Uterine smooth muscle cell (primary cell): ENCODE measurements at places on chromosomes 5 and 9. TPM values are rescaled to one million over a fixed set of nuclear protein-coding genes. Genes with fewer than 3 reads are reported as not detected.

Gene FOXD4
- 0.62 TPM in 1 of 2 replicates, not detected in the other for total RNA-seq

Gene TCERG1
- 34.2 and 55.1 TPM in 2 replicates for total RNA-seq

Gene MRPL36
- 41.2 and 50.8 TPM in 2 replicates for total RNA-seq

Gene PCDHB2
- 0.55 and 2.0 TPM in 2 replicates for total RNA-seq

Gene F2RL2
- 3.7 and 10.6 TPM in 2 replicates for total RNA-seq

Gene TUT7
- total RNA-seq, result 42.6 and 51.0 TPM in 2 replicates

Gene DMRTA1
- 1.00 and 1.5 TPM in 2 replicates for total RNA-seq

Gene PCDHGB2
- total RNA-seq, result 1.2 and 1.7 TPM in 2 replicates

Gene DAPK1
- total RNA-seq, result 0.37 and 0.44 TPM in 2 replicates

Gene CAST
- total RNA-seq, result 237 and 239 TPM in 2 replicates

Gene GABRA6
- total RNA-seq, result not detected in 2 replicates

Gene HAND1
- total RNA-seq, result not detected in 2 replicates

Gene CSF1R
- total RNA-seq, result under 0.01 and 0.25 TPM in 2 replicates

Gene LCN2
- total RNA-seq, result not detected in 2 replicates

Gene CD74
- 0.22 and 0.25 TPM in 2 replicates for total RNA-seq

Gene TAF9
- 59.6 and 75.0 TPM in 2 replicates for total RNA-seq

Gene TAF1L
- under 0.01 TPM in 2 replicates for total RNA-seq

Gene TMEM215
- total RNA-seq, result under 0.01 TPM in 1 of 2 replicates, not detected in the other

Gene OSMR
- total RNA-seq, result 52.6 and 59.1 TPM in 2 replicates

Gene DBH
- total RNA-seq, result not detected in 2 replicates

Gene TPPP
- total RNA-seq, result 0.22 and 0.25 TPM in 2 replicates

Gene LURAP1L
- 24.5 and 57.6 TPM in 2 replicates for total RNA-seq

Gene HRH2
- total RNA-seq, result not detected in 2 replicates

Gene PCDHGB7
- 6.0 and 7.4 TPM in 2 replicates for total RNA-seq

Gene PRDM9
- not detected in 2 replicates for total RNA-seq

Gene GFRA3
- not detected in 2 replicates for total RNA-seq

Gene ZDHHC11B
- 0.50 TPM in 1 of 2 replicates, not detected in the other for total RNA-seq

Gene PCDHB4
- under 0.01 and 0.12 TPM in 2 replicates for total RNA-seq

Gene PRRC2B
- total RNA-seq, result 42.4 and 59.5 TPM in 2 replicates
